Mammary epithelial cell (primary cell): ENCODE measurements at places on chromosomes 2 and 18. TPM values are rescaled to one million over a fixed set of nuclear protein-coding genes. Genes with fewer than 3 reads are reported as not detected.

CRYBA2 gene
- total RNA-seq: not detected

MAP4K4 gene
- 65.2 TPM for total RNA-seq

BCL11A gene
- 4.4 and 12.7 TPM in 2 replicates for total RNA-seq

ROCK1 gene
- total RNA-seq: 50.8 and 55.9 TPM in 2 replicates

LRRC30 gene
- total RNA-seq: not detected in 2 replicates

ALLC gene
- not detected for total RNA-seq

TUBA4B gene
- not detected in 2 replicates for total RNA-seq

MRO gene
- not detected in 2 replicates for total RNA-seq

KANSL3 gene
- 36.2 TPM for total RNA-seq

PLEKHB2 gene
- 72.1 and 81.2 TPM in 2 replicates for total RNA-seq
